Mesenchymal stem cell (in vitro differentiated cells and primary cell): ENCODE measurements at places on chromosomes 6 and 20.

- H3K4me1 ChIP-seq, result peaks cover 13% of the 10 kb centered on the region
- peak; percentile 81 for DNase-seq
- peak overlapping the region; percentile 95 for H3K27ac ChIP-seq
- H3K27me3 ChIP-seq, result no peaks in the 10 kb centered on the region
- H3K4me3 ChIP-seq, result no peak overlapping the region
Observed at GRCh38 chr6:129672881-129673631, 36.9 kb downstream of the ARHGAP18 start.

DNA sequence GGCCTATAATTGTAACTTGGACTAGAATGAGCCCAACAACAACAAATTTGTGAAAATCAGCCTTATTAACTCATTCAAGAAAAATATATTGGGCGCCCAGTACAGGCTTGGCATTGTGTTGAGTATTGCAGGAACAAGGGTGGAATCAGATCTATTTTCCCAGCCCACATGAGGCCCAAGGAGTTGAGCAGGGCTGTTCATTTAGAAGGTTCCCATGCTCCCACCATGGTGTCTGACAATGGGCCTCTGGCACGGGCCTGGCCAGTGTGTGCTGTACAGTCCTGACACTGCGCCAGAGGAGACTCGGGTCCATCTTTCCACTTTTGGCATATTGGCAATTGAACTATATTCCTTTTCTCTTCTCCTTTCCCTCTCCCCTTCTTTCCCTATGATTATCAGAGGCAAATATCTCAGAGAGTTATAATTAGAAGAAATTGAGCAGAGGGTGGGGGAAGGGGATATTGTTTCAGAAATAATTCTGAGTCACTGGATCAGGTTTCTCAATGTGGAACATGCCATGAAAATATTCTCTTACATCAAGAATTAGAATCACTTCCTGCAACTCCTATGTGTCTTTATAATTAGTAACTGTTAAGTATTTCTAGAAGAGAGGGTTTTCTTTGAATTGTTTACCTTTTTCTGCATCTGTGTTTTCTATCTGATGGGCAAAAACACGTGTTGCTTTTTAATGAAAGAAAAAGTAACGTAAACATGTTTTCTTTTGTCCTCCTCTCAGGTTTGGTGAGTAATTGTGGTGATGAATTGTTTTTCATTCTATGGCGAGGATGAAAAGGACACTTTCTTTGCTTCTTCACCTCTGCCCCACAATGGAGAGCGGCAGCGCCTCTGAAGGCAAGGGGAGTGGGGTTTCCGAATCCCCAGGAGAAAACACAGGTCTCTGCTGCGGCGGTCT lies 209.4 kb downstream of the FOXA2 start:
- DNase-seq, result no peak
- peaks cover 15% of the 10 kb centered on the region for H3K27me3 ChIP-seq
- H3K36me3 ChIP-seq, result no peaks in the 10 kb centered on the region
- peaks cover 15% of the 10 kb centered on the region for H3K4me1 ChIP-seq

GRCh38 chr6:1558388-1558787 lies 51.3 kb upstream of the FOXC1 start:
- H3K27me3 ChIP-seq, result peaks cover 15% of the 10 kb centered on the region
- no peaks in the 10 kb centered on the region for H3K36me3 ChIP-seq
- no peak overlapping the region for H3K4me3 ChIP-seq
- no peaks in the 10 kb centered on the region for H3K4me1 ChIP-seq
- DNase-seq, result no peak
- no peak overlapping the region for H3K27ac ChIP-seq

DNA sequence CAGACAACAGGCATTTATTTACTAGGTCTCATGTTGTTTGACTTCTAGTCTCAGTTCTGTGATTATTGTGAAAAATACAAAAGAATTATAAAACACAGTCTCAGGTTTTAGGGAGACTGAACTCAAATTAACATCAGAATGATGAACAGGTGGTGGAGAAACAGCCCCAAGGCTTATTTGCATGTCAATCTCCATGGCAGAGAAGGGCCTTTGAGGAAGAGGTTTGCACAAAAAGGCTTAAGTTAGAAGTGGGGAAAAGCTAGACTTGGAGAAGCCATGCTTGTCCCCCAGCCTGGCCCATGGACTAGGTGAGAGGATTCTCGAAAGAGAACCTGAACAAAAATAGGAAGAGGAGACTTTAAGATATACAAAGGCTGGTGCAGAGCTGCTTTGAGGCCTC lies 183.3 kb downstream of the EDN1 start:
- H3K4me3 ChIP-seq, result no peak overlapping the region
- no peak for DNase-seq
- H3K27ac ChIP-seq, result no peak overlapping the region
- peaks cover 1% of the 10 kb centered on the region for H3K4me1 ChIP-seq
- no peaks in the 10 kb centered on the region for H3K36me3 ChIP-seq

DNA sequence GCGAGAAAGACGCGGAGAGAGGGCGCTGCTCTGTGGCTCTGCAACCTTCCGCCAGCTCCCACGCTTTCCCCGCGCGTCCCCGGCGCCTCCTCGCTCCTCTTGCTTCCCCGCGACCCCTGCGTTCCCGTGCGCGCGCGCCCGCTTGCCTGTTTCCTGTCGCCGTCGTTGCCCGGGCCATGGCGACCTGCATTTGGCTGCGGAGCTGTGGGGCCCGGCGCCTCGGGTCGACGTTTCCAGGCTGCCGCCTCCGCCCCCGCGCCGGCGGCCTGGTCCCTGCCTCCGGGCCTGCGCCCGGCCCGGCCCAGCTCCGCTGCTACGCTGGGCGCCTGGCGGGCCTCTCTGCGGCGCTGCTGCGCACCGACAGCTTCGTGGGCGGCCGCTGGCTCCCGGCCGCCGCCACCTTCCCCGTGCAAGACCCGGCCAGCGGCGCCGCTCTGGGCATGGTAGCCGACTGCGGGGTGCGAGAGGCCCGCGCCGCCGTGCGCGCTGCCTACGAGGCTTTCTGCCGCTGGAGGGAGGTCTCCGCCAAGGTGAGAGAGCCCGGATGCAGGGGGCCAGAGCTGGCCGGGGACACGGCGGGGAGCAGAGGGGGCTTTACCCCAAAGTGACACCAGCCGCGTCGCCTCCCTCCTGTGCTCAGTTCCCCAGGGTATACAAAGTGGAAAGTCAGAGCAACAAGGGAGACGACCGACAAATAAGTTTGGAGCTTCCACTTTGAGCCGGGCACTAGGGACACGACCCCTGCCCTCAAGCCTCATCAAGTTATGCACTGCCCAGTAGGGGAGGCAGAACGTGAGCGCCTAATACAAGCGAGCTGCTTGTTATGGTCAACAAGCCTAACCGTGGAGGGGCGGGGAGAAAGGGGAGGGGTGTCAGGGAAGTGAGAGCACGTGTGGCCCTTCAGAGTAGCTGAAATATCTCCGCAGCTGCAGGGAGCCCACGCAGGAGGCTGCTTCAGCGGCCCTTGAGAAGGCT lies at the start of gene ALDH5A1:
Gene ALDH5A1, plus strand, starts transcription at position 149 of the 975 bp plus-strand sequence. Its CDS starts 28 bp downstream, at position 177.
- peak within 1 kb of the TSS; percentile 76 for H3K4me3 ChIP-seq
- peaks cover 7% of the 10 kb centered on the region for H3K4me1 ChIP-seq
- DNase-seq, result peak; percentile 50

DNA sequence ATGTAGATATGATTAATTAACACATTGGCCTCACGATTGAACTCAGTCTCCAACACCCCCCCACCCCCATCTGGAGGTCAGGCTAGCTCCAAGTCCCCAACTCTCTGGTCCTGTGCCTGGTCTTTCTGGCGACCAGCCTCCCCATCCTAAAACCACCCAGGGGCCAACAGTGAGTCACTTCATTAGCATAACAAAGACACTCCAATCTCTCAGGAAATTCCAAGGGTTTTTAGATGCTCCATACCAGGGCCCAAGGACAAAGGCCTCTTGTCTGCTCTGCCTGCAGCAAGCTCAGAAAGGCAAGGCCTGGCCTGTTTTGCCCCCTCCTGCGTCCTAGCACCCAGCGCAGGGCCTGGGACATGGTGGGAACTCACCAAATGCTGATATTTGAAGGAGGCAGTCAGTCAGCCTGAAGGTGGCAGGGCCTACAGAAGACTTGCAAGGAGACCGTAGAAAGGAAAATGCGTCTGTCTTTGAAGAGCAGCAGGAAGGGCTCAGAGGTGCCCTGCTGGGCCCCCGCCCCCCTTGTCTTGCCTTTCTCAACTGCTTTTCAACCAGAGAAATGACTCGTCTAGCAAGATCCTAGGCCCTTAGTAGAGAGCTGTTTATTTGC lies 184.7 kb downstream of the CDH4 start:
- H3K4me1 ChIP-seq, result peaks cover 33% of the 10 kb centered on the region
- H3K27ac ChIP-seq, result peak overlapping the region; percentile 27
- H3K36me3 ChIP-seq, result no peaks in the 10 kb centered on the region
- H3K4me3 ChIP-seq, result no peak overlapping the region
- peaks cover 36% of the 10 kb centered on the region for H3K27me3 ChIP-seq

- DNase-seq, result no peak
- H3K27me3 ChIP-seq, result peaks cover 19% of the 10 kb centered on the region
- H3K27ac ChIP-seq, result no peak overlapping the region
- peaks cover 8% of the 10 kb centered on the region for H3K4me1 ChIP-seq
- no peaks in the 10 kb centered on the region for H3K36me3 ChIP-seq
Observed at GRCh38 chr20:56833427-56833826, 204.3 kb downstream of the TFAP2C start.

DNA sequence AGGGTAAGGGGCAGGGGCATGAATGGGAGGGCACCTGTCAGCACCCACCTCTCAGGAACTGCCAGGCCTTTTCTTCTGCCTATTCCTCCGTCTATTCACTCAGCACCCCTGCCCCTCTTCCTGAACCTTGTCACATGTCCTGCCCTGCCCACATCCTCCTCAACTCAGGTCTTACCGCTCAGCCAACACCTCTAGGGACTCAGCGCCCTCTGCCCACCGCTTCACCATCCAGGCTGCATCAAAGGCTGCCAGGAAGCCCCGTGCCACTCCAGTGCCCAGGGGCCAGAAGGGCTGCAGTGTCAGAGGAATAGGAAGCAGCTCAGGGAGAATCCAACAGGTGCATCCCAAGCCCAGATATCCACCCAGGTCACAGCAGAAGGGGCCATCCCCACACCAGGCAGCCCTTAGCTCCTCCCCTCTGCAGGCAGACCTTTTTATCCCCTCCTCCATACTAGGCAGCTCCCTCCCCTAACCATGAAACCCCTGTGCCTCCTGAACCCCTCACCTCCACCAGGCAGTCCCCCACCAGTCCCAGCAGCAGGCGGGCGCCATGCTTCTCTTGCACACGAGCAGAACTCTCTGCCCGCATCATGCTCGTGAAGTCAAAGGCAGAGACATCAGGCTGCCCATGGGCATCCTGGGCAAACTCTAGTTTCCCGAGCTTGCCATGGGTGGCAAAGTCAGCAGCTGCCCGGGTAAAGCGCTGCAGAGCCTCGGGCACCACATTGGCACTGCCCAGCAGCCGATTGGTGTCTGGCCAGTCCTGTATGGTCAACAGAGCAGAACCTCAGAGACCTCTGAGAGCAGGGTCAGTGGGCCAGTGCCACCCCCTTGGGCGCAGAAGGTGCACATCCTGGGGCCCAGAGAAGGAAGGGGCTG lies 5.5 kb downstream of the MICAL1 start:
- no peak overlapping the region for H3K4me3 ChIP-seq
- no peak for DNase-seq
- H3K36me3 ChIP-seq, result peaks cover 80% of the 10 kb centered on the region
- H3K27ac ChIP-seq, result no peak overlapping the region
- H3K27me3 ChIP-seq, result no peaks in the 10 kb centered on the region

DNA sequence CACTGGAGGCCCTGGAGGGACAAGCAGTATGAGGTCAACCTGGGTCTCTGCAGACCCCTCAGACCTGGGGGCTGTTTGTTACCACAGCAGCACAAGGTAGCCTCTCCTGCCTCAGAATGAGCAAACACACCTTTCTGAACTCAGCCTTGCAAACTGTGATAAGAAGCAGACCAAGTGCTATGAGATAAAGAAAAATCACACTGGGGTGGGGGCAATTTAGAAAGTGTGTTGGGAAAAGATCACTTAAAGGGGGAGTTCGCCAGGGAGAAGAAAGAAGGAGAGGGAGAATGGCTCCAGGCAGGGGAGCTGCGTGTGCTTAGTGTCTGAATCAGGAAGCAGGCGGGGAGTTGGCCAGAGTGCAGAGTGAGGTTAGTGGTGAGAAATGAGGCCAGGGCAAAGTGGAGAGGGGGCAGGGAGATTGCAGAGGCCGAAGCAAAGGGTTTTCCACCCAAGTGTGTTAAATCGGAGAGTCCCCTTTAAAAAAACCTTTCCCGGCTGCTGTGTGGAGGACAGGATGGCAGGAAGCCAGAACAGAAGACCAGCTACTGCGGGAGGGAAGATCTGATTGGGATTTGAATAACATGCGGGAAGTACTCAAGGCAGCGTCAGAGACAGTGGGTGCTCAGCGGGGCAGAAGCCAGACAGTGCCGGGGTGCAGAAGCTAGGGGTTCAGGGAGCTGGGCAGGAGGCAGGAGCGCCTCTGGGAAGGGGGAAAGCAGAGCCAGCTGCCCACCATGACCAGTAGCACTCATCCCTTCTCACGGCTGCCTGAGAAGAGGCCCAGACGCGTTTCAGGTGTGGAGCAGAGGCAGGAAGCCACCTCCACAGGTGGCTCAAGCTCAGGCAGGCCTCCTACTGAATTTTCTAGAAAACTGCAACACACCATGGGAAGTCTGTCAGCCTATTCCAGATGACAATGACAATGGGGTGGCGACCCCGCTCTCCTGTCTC lies 9.0 kb downstream of the ADA start:
- DNase-seq, result peak; percentile 97
- no peaks in the 10 kb centered on the region for H3K27me3 ChIP-seq
- no peak overlapping the region for H3K4me3 ChIP-seq
- peak overlapping the region; percentile 96 for H3K27ac ChIP-seq
- H3K36me3 ChIP-seq, result peaks cover 20% of the 10 kb centered on the region
- peaks cover 47% of the 10 kb centered on the region for H3K4me1 ChIP-seq

GRCh38 chr6:150212778-150213177 lies 69.9 kb downstream of the PPP1R14C start:
- peak; percentile 26 for DNase-seq
- no peak overlapping the region for H3K4me3 ChIP-seq
- peaks cover 3% of the 10 kb centered on the region for H3K27me3 ChIP-seq

DNA sequence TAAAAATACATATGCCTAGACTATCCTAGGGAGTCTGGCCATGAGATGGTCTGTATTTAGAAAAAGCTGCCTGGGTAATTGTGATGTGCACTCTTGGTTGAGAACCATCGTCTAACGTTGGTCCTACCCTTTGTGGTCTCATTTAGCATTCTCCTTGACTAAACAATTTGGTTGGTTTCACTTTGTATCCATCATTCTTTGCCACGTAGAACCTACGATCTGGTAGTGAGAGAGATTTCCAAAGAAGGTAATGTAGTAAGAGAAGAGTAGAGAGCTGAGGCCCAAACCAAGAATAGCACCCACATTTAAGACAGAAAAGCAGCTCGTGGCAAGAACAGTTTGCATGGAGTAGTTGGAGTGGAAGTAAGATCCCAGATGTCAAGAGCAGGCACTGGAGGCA lies 219.8 kb downstream of the TMEM200A start:
- H3K27ac ChIP-seq, result no peak overlapping the region
- H3K4me1 ChIP-seq, result no peaks in the 10 kb centered on the region
- no peaks in the 10 kb centered on the region for H3K27me3 ChIP-seq
- DNase-seq, result no peak
- H3K36me3 ChIP-seq, result no peaks in the 10 kb centered on the region
- no peak overlapping the region for H3K4me3 ChIP-seq
